ENCODE measurements at places on chromosomes 7 and 10.

- no peak for DNase-seq
Measured at GRCh38 chr7:36565792-36566356, 158.4 kb downstream of the AOAH start.

DNA sequence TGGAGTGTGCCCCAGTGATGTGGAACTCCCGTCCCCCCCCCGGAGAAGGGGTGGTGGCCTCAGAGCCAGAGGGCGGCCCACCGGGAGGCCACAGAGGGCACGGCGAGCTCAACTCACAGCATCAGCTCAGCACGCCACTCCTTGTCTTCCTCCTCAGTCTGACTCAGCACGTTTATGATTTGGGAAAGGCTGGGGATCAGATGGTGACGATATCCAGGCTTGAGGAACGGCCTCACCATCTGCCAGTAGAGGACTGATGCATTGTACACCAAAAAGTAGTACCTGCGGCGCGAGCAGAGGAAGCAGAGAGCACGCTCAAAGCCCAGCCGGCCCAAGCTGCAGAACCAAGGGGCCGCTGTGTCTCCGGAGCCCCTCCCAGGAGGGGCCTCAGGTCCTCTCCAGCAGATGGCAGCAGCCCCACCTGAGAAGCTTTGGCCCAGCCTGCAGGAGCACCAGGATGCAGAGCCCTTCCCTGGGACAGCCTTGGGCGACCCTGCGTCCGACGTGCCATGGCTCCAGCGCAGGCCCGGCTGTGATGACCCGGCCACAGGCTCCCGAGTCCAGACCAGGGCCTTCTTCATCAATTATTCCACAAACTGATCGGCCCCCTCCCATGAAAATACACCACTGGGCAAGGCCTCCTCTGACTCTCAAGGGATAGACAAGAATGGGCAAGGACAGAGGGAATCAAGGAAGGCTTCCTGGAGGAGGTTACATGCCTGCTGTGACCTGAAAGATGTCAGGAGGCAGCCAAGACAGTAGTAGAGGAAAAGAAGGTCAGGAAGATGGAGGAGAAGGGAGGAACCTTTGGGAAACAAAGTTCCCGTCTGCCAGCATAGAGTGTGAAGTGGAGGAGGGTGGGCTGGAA is 3.7 kb downstream of the CFAP46 start:
- no peak for DNase-seq

GRCh38 chr7:147584771-147585193 is 1005.8 kb upstream of the C7orf33 start:
- no peak for DNase-seq

GRCh38 chr7:151537818-151538561 is 18.3 kb upstream of the RHEB start:
- DNase-seq: no peak

- DNase-seq: no peak
Measured at GRCh38 chr7:113832196-113832745, 86.5 kb downstream of the PPP1R3A start.
